ENCODE measurements at places on chromosomes 2 and 18.

DNA sequence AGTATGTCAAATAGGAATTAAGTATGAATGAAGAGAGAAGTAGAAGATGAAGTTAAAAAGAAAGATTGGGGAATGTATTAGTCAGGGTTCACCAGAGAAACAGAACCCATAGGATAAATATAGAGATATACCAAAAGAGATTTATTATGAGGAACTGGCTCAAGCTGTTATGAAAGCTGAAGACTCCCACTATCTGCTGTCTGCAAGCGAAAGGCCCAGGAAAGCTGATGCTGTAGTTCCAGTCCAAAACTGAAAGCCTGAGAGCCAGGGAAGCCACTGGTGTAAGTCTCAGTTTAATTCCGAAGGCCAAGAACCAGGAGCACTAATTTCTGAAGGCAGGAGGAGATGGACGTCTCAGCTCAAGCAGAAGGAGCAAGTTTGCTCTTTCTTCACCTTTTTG is 200.9 kb upstream of the FN1 start:
- DNase-seq, result no peak

DNA sequence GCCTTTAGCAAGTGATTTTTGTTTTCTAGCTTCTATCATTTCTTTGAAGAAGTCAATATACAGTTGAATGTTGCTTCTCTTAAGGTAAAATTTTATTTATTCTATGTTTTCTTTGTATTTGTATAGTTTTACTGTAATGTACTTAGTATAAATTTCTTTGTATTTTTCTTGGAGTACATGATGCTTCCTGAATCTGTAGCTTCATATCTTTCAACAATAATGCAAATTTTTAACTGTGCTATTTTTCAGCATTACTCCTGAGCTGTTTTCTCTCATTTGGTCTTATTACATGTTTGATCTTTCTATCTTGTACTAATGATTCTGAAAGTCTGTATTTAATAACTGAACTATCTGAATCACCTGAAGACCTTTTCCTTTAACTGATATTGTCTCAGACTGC is 253.9 kb upstream of the NXPH2 start:
- DNase-seq, result no peak

GRCh38 chr2:16718576-16719484 is 53.2 kb upstream of the CYRIA start:
- DNase-seq, result no peak

GRCh38 chr2:150204451-150204850 is 283.0 kb downstream of the RND3 start:
- DNase-seq, result no peak

- no peak for DNase-seq
Observed at GRCh38 chr2:1874101-1874865, 130.0 kb upstream of the PXDN start.

DNA sequence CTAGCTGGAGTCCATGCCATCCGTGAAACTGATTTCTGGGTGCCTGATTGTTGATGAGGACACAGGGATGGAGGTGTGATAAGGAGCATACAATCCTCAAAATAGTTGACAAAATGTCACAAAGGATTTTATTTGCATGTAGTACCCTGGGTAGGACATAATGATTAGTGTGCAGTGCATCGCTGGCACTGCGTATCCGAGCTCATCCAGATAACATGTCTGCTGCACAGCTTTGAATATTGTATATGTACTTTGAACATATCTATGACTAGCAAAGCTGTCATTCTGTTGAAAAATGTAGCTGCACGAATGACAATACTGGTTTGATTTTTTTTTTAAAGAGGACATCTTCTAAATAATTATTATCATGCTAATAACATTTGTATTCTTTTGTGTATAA is 529.7 kb upstream of the FANCL start:
- no peak for DNase-seq

DNA sequence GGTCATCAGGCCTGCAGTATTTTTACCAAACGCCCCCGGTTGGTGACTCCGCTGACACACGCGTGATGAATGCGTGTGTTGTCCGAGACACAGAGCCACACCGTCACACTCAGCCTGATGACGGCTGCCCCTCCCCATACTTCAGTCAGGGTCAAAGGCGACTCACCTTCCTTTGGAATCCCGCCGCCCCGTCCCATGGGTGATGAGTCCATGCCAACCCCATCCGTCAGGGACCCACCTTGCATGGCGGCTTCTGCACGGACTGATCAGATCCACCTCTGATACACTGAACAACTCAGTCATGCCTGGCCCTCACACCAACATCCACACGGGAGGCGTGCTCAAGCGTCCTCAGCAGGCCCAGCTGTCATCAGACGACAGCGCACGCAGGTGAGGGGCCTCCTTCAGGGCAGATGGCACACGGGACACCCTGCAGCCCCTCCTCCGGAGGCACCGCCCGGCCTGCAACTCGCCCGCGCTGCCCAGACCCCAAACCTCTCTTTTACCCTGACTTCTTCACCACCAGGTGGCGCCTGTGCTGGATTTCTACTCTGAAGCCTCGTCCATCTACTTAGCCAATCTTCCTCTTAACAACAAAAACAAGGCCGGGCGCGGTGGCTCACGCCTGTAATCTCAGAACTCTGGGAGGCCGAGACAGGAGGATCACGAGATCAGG is 89.2 kb downstream of the ZNF516 start:
- no peak for DNase-seq

DNA sequence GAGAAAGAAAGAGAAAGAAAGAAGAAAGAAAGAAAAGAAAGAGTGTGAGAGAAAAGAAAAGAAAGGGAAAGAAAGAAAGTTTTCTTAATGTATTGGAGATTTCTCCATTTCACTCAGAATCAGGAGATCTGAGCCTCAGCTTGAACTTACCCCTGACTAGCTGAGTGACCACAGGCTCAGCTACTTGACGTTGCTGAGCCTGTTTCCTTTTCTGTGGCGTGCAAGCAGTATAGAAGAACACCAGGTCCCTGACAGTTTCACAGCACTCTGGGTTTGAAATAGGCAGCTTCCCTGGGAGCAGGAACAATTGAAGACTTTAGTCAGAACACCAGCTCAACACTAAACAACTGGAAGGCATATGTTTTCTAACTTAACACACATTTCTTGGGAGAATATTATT is 44.7 kb downstream of the MARCO start:
- DNase-seq, result no peak

- no peak for DNase-seq
Observed at GRCh38 chr2:147479358-147479757, 365.5 kb upstream of the ACVR2A start.

DNA sequence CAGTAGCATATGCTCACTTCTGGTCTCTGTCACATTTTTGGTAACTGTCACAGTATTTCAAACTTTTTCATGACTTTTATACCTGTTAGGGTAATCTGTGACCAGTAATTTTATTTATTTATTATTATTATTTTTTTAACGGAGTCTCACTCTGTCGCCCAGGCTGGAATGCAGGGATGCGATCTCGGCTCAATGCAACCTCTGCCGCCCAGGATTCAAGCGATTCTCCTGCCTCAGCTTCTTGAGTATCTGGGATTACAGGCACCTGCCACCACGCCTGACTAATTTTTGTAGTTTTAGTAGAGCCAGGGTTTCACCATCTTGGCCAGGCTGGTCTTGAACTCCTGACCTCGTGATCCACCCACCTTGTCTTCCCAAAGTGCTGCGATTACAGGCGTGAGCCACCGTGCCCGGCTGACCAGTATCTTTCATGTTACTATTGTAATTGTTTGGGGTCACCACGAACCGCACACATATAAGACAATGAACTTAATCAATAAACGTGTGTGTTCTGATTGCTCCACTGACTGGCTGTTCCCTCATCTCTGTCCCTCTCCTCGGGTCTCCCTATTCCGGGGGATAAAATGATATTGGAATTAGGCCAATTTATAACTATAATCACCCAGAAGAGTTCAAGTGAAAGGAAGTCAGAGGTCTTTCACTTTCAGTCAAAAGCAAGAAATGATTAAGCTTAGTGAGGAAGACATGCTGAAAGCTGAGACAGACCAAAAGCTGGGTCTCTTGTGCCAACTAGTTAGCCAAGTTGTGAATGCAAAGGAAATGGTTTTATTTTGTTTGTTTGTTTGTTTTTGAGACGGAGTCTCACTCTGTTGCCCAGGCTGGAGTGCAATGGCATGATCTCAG is 22.9 kb downstream of the TGIF1 start:
- no peak for DNase-seq

DNA sequence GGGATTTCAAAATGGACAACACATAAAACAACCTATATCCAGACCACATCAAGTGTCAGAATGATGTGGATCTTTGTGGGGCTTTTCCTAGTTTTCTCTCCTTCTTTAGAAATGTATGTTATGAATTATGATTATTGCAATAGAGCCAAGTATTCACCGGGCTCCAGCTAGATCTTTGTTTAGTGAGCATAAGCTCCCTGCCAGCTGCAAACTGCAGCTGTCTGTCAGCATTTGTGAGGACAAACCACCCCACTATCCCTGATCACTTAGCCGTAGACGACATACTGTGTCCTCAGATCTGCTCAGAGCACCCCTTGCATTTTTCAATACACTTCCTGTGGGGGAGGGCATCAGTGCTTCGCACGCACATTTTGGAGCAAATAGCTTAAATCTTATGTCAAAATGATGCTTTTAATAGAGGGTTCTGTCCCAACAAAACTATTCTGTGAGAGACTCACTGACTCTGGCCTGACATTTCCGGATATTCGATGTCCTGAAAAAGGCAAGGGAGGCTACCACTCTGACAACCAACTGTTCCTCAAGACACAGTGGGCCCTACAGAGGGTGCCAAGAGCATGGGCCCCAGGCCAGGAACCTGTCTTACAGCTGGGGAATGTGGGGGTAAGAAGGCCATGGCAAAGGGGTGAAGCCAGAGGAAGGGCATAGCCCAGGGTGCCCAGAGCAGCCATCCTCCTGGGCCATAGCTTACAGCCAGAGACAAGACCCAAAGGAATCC is 346.0 kb downstream of the ARHGAP15 start:
- no peak for DNase-seq

DNA sequence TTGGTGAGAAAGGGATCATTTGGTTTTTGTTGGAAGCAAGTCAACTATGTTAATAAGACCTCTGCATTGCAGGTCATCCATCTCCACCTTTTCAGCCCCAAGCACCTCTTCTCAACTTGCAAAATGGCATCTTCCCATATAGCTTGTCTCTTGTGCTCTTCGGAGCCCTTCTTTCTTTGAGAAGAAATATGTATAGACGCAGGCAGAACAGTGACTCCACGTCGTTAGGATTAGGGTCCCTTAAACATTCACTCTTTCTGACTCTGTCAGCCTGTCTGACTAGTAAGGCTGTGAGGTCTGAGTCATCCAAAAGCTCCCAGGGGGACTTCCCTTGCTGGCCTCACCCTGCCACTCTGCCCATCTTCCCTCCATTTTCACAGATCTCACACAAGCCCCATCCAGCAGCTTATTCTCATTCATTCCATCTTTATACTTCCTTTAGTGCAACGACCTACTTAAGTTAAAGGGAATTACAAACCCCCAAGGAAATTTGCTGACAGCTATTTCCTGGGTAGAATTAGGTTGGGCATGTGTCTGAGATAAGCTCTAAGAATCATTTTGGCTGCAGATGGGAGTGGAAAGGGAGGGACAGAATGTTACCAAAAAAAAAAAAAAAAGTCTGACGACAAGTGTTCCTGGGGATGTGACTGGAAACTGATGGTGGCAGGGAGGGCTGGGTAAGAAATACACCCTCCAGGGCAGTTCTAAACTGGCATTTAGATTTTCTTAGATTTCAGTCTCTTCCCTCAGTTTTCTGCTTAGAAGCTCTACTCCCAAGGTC is 37.7 kb upstream of the MEX3C start:
- DNase-seq, result peak; percentile 70

- no peak for DNase-seq
Observed at GRCh38 chr2:199760574-199760973, 90.4 kb downstream of the FTCDNL1 start.

GRCh38 chr2:188292348-188293239 is 920 bp downstream of the GULP1 start:
- DNase-seq, result peak; percentile 77

Measured in RCC 7860 (cell line).